ENCODE measurements at places on chromosomes 2 and 18. TPM values are rescaled to one million over a fixed set of nuclear protein-coding genes. Genes with fewer than 3 reads are reported as not detected.

GRCh38 chr2:69292256-69292655 lies 94.8 kb downstream of the GFPT1 start:
- DNase-seq, result no peak

- no peak for DNase-seq
Measured at GRCh38 chr2:47422560-47422959, 19.6 kb downstream of the MSH2 start.

The RPRM gene
- total RNA-seq, result 6.4 TPM

DNA sequence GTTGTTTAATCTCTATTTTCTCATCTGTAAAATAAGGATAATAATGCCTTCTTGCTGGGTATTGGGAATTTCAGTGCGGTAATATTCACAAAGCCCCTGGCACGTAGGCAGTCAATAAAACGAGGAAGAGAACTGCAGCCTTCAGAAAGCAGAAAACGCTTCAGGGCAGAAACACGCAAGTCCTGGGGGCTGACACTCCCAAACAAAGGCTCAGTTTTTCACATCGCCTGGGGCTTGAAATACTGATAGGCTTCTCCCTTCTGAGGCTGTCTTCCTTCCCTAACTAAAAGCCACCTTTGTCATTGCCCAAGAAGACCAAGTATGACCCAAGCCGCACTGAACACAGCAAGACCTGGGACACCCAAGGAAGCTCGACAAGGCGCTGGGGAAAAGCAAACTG lies 32.4 kb downstream of the TMEM177 start:
- no peak for DNase-seq

The TRPM8 gene
- total RNA-seq, result not detected

DNA sequence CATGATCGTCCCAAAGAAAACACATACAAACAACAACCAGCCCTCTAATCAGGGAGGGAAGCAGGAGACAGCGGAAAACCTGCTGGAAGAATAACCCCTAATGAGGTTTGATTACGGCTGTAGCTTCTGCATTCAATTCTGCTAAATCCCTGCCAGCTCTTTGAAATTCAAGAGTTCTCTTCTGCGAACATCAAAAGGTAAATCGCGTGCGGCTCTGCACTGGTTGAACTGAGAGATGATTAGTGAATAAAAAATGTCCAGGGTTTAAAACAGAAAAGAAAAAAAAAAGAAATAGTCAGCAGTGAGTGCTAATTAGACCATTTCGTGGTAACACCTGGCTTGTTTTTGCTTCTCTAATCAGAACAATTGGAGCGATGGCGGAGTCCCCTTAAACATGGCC lies 153.0 kb upstream of the CAPN13 start:
- no peak for DNase-seq

- DNase-seq, result no peak
Measured at GRCh38 chr18:9293948-9294347, 40.6 kb upstream of the TWSG1 start.

The MRPS5 gene
- total RNA-seq, result 50.9 TPM

The CHRNG gene
- total RNA-seq, result 77.7 TPM

- no peak for DNase-seq
Measured at GRCh38 chr18:23317975-23318675, 135.0 kb upstream of the RIOK3 start.

DNA sequence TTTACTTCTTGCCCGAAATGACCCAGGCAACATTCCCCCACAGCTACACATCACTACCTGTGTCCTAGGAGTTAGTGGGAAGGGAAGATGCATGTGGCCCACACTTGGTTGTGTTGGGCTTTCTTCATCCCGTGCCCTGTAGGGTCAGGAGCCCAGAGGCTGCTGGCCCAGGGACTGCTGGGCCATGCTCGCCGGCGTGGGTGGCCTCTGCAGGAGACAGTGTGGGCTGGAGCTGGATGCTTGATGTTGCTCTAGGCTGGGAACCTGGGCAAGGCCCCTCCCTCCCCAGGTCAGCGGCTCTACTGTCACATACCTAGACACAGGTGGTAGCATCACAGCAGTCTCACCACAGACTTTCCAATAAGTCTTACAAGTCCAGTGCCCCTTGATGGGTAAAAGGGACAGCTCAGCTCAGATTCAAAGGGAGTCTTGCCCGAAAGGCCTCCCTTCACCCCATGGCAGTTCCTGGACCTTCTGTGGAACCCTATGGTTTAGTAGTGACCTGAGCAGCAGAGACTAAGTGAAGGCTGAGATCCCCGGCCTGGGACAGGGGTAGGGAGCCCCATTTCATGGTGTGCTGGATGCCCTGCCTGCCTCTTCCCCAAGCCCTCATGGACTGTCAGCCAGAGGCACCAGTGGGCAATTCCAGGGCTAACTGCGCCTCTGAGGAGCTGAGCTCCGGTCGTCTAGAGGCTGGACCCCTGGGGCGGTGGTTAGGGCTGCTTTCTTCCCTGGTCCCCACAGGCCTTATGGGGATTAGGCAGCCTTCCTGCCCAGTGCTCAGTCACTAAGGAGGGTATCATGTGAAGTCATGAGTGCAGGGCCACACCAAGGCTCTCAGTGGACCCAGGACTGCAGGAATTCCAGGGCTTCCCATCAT lies 45.4 kb upstream of the FAHD2A start:
- DNase-seq, result no peak

The CYRIA gene
- 3.9 TPM for total RNA-seq

DNA sequence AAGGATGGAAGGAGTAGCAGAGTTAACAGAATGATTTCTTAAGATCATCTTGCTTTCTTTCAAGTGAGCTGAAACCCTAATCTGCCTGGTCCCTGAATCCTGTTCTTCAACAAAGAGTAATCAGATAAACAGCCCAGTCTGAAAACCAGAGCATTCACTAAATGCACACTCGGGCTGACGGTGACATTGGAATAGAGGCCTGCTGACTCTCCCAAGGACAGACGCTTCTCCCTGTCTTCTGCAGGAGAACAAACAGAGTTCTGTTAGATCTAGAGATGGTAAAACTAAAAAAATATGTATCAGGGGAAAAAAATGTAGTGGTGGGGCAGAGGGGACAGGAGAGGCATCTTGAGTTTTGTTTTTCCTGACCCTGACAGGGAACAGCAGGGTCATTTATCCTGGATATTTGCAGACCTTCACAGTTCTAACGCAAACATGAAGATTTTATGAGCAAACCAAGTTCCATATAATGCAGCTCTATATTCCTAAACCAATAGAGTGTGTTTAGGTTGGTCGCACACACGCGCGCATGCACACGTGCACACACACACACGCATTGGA lies 7.3 kb downstream of the MATN3 start:
- no peak for DNase-seq

DNA sequence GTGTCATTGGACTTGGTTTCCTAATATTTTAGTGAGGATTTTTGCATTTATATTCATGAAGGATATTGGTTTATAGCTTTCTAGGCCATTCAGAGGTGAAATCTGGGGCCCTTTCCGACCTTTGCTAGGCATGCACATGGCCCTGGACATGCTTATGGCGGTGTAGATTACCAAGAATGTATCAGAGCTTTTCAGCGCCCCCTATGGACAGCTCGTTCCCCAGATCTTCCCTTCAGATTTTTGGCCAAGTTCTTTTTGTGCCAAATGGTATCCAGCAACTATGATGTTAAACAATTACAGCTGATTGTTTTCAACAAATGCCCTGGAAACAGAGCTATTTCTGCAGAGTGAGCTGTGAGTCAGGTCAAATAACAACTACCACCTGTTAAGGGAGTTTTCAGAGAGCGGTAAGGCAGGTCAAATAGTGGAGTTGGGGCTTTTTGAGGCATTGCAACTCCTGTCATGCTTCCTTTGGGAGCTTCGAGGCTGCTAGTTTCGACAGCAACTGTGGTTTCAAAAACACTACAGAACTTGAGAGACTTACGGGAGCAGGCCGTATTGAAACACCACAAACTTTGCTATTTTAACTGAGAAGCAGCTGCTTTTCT lies 188.3 kb downstream of the ZNF516 start:
- DNase-seq, result peak; percentile 3

The MOCOS gene
- 0.13 TPM for total RNA-seq

DNA sequence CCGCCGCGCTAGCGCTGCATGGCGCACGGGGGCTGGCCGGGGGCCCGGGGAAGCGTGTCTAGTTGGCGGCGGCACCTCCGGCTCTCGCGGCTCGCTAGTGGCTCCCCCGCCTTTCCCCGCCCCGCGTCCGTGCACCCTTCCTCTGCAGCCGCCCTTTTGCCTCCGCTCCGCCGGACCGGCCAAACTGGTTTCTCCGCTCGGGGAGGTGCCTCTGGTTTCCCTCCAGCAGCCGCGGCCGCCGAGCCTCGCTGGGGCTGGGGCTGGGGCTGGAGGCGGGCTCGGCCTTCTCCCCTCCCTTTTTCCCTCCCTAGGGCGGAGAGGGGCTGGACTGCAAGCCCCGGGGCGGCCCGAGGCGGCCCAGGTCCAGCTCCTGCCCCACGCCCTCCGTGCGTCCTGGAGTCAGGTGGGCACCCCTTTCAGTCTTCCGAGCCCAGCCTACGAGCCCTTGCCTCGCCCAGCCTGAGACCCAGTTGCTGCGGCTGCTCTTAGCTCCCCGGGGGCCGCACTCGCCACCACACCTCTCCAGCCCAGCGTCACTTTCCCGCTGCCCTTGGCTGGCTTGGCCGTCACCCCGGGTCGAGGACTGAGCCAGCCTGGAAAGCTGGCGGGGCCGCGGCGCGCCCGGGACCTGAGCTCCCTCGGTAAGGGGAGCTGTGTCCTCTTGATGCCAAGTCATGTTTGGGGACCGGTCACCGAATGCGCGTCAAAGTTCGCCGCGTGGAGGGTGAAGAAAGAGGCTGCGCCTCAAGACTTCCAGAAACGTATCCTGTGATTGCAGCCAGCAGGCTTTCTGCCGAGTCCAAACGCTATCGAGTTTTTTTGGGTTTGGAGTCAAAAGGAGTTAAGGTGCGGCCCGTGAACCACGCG lies at the start of gene ATP8B1:
Gene ATP8B1, minus strand, starts transcription at position 213 of the 867 bp plus-strand sequence. CDS start 71,508 bp downstream, outside the sequence.
- peak; percentile 70 for DNase-seq

DNA sequence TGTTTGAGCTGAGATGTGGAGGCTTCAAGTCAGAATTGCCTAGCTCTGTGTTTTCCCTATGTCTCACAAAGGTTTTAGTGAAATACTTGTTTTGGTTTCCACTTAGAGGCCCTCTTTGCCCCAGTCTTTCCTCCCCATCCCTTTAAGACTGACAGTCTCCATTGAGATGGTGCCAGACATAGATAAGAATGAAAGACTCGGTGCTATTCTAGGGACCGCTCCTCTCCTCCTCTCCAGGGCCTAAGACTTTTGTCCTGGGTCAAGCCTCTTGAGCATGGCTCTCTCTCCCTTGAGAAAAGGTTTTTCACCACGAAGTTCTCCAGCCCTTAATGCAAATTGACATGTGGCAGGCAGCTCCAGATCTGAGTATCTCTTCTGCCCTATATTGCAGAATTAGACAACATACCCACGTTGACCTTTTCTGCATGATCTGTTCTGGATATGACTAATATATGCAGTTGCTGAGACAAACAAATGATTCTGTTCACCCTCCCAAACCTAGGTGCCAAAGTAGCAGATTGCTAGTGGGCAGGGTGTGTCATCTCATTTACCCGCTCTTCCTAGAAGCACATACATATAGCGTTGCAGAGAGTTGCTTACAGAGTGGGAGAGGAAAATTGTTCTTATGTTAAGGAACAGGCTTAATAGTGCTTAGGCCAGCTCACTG lies 47.5 kb upstream of the ACSL3 start:
- DNase-seq, result no peak

The CXCR1 gene
- not detected for total RNA-seq

DNA sequence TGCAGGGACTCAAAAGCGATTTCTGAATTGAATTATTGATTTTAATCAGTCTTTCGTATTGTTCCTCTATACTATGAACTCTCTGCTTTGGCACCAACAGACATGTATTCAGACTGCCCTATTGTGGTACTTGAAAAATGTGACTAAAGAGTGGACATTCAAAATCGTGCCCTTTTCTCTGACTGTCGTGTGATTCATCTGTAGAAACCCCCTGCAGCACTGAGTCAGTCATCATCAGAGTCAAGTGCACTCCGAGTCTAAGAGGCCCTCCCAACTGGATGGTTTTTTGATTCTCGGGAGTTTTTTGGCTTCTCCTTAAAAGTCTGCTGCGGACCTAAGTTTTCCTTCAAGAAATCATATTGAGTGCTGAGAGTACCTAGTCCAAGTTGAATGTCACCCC lies 96.4 kb upstream of the FOSL2 start:
- no peak for DNase-seq

DNA sequence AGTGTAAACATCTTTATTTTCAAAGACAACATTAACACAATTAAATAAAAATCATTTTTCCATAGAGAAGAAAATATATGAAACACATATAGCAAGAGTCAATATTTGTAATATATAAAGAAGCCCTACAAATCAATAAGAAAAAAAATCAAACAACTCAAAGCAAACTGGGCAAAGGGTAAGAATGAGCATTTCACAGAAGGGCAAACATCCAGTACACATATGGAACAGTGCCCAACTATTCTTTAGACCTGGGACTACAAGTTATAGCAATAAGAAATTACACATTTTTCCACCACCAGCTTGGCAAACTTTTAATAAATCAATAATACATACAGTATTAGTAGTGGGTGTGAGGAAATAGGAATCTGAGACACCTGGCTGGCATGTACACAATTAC lies 324.1 kb downstream of the CYP26B1 start:
- no peak for DNase-seq

The TM4SF20 gene
- not detected for total RNA-seq

The GYPC gene
- total RNA-seq, result 116 TPM

GRCh38 chr2:57562495-57562894 lies 484.1 kb upstream of the VRK2 start:
- no peak for DNase-seq

DNA sequence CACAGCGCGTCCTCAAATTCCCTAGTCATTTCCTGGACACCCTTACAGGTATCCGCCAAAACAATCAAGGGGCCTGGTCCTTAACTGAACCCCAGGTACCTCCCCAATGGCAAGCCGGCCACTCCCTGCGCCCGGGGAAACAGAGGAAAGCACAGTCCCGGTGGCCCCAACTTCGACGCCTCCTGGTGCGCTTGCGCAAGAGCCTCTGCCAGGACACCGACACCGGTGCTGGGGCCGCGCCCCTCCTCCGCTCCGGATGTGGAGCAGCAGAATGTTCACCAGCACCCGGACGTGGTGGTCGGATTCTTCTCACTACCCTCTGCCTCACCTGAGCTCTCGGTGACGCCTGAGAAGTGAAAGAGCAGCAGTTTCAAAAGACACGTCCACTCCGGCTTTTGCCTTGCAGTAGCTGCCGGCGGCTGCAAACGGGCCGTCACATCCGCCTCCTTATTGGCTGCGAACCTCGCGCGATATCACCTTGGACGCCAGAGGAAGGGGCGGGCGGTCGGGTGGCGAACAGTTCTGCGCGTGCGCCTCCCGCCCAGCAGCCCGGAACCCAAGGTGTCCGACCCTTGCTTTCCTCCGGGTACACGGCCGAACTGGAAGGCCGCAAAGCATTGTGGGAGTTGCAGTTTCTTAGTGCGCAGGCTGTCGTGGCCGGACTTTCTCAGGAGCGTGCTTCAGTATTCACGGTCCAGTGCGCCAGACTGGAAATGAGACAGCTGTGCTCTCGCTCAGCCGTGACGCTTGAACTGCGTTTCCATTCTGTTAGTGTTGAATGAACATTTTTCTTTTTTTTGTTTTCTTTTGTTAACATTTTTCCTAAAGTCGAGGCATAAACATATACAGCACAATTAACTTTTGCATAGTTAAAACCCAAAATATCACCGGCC lies at the start of gene TXNDC9:
Gene TXNDC9, minus strand, starts transcription at position 423 of the 893 bp plus-strand sequence. CDS start 3,123 bp downstream, outside the sequence.
- peak; percentile 100 for DNase-seq
